ENCODE measurements at places on chromosomes 5 and 9.

DNA sequence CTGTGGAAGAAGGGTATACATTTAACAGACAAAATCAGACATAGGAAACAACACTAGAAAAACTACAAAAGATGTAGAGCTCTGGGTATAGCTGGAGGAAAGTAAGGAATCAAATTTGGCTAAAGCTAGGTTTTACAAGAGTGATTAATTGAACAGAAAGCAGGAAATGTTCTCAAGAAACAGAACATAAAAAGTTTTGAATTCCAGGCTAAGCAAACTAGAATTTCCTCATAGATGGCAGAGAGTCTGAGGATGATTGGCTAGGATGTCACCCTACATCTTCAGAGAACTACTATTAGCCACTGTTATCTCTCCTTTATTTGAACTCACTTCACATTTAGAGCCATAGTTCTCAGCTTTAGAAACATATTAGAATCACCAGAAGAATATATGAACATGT is 502.1 kb upstream of the PAPPA start:
- DNase-seq: no peak

DNA sequence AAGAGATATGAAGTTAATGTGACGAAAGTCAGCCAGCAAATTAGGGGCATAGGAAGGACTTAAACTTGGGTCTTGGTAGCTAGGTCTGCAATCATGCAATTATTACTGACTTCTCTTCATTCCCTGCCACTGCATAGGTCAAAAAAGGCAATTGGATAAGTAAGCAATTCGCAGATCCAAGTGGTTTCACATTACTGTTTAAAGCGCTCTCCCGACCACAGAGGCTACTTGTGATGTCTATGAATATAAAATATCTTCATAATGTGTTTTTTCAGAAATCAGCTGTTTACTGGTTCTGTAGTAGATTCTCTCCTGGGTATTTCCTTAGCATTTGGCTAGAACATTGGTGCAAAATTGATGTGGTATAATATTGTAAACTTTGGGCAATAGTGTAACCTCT is 174.7 kb upstream of the PTGER4 start:
- no peak for DNase-seq

- DNase-seq: no peak
These were observed 653.7 kb downstream of the TLE1 start for GRCh38 chr9:81035601-81036000.

- no peak for DNase-seq
These were observed 20.1 kb downstream of the STK10 start for GRCh38 chr5:172167895-172168294.

GRCh38 chr5:72296256-72296655 is 23.8 kb downstream of the MRPS27 start:
- DNase-seq: no peak

- DNase-seq: no peak
These were observed 980 bp downstream of the COL5A1 start for GRCh38 chr9:134642385-134643181.

- no peak for DNase-seq
These were observed 58.7 kb upstream of the TNFSF8 start for GRCh38 chr9:114988962-114989599.

DNA sequence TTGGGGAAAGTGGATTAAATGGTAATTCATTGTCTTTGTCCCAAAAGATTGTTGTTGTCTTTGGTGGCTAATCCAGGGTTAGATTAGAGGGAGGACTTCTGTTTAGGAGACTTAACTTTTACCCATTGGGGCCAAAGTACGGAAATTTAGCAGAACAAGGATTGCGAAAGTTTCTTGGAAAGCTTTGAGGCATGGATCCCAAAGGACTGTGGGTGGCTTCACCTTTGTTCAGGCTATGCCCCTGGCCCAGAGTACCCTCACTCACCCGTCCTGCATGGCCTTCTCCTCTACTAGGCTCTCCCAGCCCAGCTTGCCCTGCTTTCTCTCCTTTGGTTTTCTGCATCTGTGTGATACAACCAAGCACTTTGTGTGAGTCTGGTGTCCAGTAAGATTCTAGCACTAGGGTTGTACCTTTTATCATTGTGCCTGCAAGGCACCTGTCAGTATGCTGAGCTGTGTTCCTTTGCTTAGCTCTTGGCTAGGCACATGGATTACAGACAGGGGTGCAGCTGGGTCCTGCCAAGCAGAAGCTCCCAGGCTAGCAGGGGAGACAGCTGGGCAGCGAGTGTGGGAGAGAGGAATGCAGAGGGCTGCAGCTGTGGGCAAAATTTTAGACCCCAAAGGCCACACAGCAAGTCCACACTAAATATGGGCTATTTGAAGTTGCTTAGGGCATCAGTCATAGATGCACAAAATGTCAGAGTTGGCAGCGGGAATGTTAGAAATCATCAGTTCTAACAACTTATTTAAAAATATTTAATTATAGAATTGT is 3.2 kb downstream of the PPARGC1B start:
- DNase-seq: no peak

GRCh38 chr5:156121234-156121633 is 205.7 kb upstream of the SGCD start:
- no peak for DNase-seq

DNA sequence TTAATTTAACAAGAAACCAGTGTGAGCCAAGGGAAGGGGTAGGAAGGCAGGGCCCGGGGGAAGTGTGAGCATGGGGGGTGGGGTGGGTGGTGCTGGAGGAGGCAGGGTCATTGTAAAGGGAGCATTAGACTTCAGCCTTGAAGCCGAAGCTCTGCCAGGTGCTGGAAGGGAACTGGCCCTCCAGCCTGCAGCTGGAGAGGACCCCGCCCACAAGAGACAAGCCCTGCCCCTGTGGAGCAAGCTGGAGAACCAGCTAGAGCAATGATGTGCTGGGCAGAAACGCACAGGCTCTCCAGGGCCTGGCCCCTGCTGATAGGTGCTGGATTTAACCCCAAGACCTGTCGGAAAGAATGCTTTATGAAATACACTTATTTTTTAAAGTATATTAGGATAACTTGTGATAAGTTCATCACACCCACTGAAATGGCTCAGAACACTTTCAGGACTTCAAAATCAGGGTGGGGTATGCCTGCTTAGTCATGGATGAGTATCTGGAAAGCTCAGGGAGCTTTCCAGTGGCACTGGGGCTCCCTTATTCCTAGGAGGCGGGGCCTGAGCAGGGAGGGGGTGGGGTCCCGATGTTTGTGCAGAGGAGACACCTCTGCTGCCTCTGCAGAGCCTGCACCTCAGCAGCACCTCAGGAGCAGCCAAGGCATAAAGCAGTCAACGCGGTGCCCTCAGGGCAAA is 27.1 kb downstream of the UBE2QL1 start:
- no peak for DNase-seq

DNA sequence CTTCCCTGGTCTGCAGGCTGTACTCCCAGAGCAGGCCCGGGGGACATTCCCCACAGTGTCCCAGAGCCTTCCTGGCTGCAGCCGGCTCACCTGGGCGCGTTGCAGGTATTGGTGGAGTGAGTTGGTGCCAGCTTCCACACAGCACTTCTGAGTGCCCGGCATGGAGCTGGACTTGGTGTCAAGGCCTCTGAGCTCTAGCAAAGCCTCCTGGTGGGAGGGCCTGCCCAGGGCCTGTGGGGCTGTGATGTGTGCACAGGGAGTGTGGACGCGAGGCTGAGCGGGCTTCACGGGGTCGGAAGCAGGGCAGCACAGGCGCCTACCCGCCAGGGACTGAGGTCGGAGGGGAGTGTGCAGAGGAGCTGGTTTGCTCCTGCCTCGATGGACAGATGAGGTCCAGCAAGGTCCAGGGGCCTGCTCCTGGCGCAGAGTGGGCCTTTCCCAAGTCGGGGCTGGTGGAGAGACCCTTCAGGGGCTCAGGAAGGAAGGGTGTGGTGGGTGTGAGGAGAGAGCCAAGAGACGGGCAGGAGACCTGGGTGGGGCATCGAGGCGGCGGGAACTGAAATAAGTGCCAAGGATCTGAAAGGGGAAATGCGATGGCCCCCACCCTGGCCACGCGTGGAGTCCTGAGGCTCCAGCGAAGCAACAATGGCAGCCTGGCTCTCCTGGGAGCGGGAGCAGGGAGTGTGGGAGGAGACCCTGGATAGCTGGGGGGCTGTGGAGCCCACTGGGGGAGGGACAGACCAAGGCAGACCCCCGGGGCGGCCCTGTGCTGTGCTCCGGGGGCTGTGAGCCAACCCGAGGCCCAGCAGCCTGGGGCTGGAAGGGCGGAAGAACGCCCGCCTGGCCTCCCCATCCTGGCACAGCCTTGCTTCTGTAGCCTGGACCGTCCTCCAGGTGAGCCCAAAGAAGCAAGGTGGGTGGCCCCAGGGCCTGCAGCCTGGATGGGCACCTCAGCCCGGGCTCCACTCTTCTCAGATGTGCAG is 78.4 kb downstream of the RXRA start:
- DNase-seq: no peak

- no peak for DNase-seq
These were observed 466.0 kb downstream of the CAAP1 start for GRCh38 chr9:26426551-26427131.

- no peak for DNase-seq
These were observed 124.3 kb upstream of the SLC25A48 start for GRCh38 chr5:135710045-135710675.

GRCh38 chr9:131174681-131175239 is 49.4 kb downstream of the NUP214 start:
- DNase-seq: no peak

DNA sequence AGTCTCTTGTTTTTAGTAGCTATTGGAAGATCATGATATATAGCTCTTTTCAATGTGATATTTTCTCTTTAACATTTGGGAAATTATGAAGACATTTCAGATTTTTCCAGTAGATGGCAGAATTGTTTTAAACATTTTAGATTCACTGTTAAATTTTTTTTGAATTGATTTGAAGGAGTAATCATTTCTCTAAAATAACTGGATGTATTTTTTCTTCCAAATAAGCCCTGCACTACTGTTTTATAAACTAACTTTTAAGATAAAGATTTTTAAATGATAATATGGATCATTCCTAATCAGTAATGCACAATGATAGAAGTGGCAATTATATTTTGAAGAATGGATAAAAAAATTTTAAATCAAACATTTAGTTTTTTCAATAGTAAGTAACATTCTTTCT is 14.2 kb downstream of the NDUFAF2 start:
- no peak for DNase-seq

DNA sequence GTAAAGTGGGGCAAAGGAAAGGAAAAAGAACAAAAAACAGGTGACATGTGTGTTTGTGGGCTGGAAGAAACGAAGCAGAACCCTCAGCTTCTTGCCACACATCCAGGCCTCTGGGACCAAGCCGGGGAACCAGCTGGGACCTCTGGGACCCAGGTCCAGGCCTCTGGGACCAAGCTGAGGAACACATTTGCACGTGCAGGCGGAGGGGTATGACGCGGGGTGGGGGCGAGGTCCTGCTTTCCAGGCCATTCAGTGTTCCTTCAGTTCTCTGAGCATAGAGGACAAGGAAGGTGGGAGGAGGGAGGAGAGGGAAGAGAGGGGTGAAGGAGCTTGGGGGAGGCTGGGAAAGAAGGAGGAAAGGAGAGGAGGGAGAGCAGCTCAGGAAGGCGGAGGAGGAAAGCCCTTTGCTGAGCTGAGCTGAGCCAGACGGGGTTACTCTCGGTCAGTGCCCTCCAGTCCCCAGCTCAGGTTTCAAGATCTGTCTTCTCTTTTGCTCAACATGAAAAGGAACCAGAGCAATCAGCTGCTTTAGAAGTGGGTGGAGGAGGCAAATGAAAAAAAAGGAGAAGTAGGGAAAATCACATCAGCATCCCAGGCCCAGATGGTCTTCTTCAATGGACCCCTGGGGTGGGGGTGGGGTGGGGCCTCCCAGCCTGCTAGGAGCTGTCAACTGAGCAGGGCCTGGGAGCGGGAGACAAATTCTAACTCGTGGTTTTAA is 59.1 kb downstream of the ABCA1 start:
- DNase-seq: no peak

DNA sequence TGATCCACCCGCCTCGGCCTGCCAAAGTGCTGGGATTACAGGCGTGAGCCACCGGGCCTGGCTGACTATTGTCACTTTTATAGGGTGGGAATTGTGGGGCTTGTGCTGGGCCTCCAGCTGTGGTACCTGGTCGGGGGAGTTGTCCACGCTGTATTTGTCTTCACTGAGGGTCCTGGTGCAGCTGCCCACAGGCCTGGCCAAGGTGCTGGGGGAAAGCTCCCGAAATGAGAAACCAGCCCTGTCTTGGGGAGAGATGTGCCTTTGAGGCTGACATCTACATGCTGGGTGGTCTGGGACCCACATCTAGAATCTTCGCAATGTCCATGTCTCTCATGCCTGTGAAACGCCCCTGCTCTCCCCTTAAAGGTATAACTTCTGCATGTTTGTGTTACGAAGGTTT is 2.6 kb downstream of the EXOC3 start:
- DNase-seq: no peak

- no peak for DNase-seq
These were observed 11.8 kb downstream of the NR5A1 start for GRCh38 chr9:124495126-124496074.

Data from CD4-positive, alpha-beta T cell treated with Interleukin-6 at 100 ng/mL for 8 hours (primary cell).